CD8-positive, alpha-beta memory T cell (primary cell): ENCODE measurements at places on chromosomes 11 and 22.

- peak; percentile 22 for DNase-seq
These were observed 13.2 kb upstream of the AMPD3 start for GRCh38 chr11:10441652-10442503.

GRCh38 chr11:32056438-32056837 is 34.4 kb upstream of the RCN1 start:
- DNase-seq, result no peak

DNA sequence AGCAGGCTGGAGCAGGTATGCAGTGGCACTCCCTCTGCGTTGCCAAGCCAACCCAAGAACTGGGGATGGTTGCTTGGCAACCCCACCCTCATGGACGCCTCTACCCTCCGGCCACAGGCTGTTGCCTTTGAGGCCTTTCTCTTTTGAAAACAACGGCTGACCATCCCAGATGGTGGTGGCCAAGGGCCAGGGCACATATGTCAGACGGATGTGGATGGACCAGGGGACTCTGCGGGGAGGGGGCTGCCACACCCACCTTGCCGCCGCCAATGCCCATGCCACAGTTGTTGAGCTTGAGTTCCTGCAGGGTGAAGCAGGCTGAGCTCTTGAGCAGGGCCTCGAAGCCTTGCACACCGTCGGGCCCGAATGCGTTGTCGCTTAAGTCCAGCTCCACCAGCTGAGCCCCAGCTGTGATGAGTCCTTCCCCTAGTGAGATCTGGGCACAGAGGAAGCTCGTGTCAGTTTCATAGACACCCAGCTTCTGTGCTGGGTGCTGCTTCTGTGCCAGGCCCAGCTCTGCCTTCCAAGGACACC is 21.5 kb downstream of the RANGAP1 start:
- DNase-seq, result no peak

GRCh38 chr11:132064987-132065620 is 694.7 kb downstream of the NTM start:
- DNase-seq, result no peak

DNA sequence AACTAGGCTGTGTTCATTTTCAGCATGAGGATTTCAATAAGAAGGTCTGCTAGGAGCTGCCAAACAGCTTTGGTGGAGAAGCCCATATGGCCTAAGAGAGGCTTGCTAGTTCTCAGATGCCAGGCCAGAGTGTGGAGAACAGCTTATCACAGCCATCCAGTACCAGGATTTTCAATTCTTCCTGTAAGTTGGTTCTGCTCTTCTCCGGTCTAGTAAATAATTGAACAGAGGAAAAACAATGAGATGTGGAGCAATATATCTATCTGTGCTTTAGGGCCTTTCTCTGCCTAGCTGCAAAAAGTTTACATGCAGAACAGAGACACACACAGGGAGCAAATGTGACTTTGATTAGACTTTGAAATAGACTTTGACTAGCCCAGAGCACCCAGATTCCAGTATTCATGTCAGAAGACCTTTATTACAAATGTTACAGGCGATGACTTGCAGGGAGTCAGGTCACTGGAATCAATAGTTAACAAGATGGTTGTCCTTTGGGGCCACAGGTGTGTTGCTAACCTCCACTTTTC is 19.8 kb upstream of the PPP2R1B start:
- DNase-seq, result no peak

- no peak for DNase-seq
These were observed 222.7 kb upstream of the SESN3 start for GRCh38 chr11:95453616-95454171.
